ENCODE measurements at places on chromosomes 13 and 19.
A peak's percentile ranks its signal among the peaks of the same experiment; 100 is the strongest.

DNA sequence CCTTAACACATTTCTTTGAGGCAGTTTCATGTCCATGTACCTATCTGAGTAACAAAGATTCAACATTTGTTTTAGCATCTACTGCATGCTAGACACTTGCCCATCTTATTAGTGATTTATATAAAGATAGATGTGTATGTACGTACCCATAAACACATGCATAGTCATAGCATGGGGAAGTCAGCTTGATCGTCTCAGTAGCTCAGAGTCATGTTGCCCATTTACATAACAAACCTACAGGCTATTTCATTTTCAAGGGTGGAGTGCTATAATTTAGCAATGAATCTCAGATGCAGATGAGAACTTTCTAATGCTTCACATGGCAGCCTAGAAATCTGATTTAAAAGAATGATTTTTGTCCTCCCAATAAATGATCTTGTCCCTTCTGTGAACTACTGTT lies 23.5 kb downstream of the FLT1 start:
- DNase-seq: no peak

DNA sequence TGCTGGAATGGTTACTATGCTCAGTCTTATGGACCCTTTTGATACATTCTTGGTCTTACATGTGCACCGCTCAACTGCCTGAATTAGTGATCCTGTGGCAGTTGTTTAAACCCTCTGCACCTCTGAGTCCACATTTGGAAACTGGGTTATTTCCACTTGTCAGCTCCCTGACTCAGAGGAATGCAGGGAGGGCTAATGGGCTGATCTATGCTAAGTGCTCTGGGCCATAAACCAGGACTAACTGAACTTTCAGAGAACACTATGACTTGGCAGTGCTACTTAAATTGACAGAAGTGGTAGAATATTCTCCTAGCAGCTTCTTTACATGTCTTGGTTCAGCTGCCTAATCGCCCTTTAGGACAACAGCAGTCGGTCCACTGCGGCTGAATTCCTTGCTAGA lies 26.8 kb upstream of the MED4 start:
- DNase-seq: no peak

- DNase-seq: no peak
Measured at GRCh38 chr13:110397436-110398115, 90.5 kb downstream of the COL4A2 start.

GRCh38 chr19:39967561-39967960 lies 3.4 kb upstream of the PSMC4 start:
- no peak for DNase-seq

GRCh38 chr13:43081866-43082265 lies 58.5 kb downstream of the DNAJC15 start:
- DNase-seq: no peak

GRCh38 chr13:35475960-35476943 lies at the start of gene MAB21L1:
TSS of gene MAB21L1 (minus strand) at chr13:35476689. CDS start at chr13:35476138, 551 bp downstream.
- DNase-seq: peak; percentile 30

- no peak for DNase-seq
Measured at GRCh38 chr19:2747349-2747748, 7.5 kb upstream of the SLC39A3 start.

- DNase-seq: peak; percentile 57
Measured at GRCh38 chr19:12833738-12834565, 427 bp downstream of the RTBDN start.

GRCh38 chr13:96621634-96622183 lies 372.6 kb downstream of the OXGR1 start:
- DNase-seq: peak; percentile 9

- DNase-seq: no peak
Measured at GRCh38 chr19:2477141-2477710, 1.3 kb downstream of the GADD45B start.

GRCh38 chr19:57320180-57321084 lies at the start of gene ZNF543:
TSS of gene ZNF543 (plus strand) at chr19:57320472. CDS start at chr19:57320854, 382 bp downstream.
- peak; percentile 96 for DNase-seq

DNA sequence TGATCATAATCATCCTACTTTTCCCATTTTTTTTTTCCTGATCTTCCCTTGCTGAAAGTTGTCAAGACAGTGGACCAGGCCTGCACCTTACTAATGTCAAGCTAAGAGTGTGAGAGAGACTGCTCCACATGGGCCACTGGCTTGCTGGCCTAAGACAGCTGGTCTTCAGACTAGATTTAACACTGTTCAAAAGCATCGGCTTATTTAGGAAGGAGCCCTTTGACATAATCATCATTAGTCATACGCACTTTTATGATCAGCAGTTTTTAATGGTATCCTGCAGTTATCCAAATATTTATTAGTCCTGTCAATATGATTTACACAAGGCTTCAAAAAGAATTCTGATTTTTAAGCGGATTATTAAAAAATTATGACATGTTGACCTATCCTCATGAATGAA lies 270.6 kb downstream of the DNAJC15 start:
- DNase-seq: no peak

DNA sequence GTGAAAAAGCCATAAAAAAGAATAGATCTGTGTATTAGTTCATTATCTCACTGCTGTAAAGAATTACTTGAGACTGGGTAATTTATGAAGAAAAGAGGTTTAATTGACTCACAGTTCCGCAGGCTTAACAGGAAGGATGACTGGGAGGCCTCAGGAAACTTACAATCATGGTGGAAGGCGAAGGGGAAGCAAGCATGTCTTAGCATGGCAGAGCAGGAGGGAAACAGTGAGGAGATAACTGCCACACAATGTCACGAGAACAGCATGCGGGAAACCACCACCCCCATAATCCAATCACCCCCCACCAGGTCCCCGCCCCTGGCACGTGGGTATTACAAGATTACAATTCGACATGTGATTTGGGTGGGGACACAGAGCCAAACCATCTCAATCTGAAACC lies 39.1 kb upstream of the EEF1AKMT1 start:
- no peak for DNase-seq

GRCh38 chr19:52959613-52960295 lies 2.9 kb downstream of the ZNF816 start:
- no peak for DNase-seq

DNA sequence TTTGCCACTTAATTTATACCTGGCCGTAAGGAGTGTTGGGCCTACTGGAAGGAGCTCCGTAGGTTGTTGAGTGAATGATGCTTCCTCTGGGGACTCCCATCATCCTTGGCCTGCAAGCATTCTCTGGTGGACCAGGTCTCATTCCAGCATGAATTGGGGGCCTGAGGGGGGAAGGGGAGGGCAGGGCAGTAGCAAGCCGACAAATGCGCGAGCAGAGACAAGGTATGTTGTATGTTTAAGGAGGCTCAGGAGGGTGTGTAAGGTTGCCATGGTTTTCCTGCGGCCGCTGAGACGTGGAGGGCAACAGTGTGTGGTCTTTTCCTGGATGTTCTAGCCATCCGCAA lies 749 bp downstream of the ZNF264 start:
- DNase-seq: no peak

- DNase-seq: no peak
Measured at GRCh38 chr13:77514336-77514726, 21.2 kb upstream of the SCEL start.

- no peak for DNase-seq
Measured at GRCh38 chr19:40646743-40647254, 43.7 kb downstream of the NUMBL start.
